ENCODE measurements at places on chromosomes 7 and 10.

DNA sequence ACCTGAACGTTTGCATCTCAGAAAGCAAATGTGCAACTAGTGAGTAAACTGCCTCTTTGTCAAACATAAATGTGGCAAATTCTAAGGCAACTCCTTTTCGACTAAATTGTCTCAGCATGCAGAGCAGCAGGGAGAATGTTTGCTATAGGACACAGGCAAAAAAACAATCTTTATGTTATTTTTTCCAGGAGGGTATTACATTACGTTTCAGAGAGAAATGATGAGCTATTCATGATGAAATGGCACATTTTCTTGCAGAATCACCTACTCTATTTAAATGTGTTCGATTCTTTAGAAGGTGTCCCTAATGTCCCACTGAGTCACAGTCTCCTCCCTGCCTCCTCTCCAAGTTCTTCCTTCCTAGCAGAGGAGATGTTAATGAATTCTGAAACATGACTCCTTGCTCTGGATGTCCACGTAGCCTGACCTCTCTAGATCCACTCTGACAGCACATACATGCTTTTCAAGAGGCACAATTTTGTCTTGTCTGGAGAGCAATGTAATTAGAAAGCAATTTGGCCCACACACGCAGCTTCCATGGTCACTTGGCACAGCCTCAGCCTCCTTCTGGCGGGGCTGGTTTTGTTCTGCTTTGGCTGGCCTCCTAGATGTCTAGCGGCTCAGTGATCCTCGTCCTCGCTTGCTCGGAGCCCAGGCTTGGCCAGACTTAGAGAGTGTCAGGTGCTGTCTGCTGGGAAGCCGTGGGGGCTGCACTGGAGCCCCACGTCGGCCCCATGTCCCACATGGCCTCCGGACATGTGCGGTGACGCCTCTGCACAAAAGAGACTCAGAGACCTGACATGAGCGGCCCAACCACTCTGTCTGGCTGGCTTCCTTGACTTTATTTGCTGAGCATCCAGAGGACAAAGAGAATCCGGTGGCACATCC lies 125.7 kb upstream of the ZNF438 start:
- DNase-seq, result no peak

- DNase-seq, result peak; percentile 45
Measured at GRCh38 chr10:78944723-78945312, 123.9 kb upstream of the ZMIZ1 start.

DNA sequence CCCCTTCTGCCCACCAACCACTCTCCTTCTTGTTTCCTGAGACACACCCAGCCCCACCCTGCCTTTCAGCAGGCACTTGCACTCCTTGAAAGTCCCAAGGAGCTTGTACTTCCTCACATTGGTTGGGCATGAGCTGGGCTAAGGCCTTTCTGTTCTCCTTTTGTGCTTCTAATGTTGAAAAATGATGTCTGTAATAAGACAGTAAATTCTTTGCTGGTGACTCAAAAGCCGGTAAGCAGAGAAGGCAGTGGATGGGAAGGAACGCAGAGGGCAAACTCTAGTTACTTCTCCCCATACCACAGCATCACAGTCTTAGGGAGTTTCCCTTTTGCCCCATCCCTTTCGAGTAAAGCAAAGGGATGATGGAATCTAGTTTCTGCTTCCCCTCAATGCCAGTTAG lies 185.6 kb downstream of the PLXNA4 start:
- no peak for DNase-seq

GRCh38 chr7:142884286-142884640 lies 1.3 kb downstream of the TRPV6 start:
- DNase-seq, result no peak

DNA sequence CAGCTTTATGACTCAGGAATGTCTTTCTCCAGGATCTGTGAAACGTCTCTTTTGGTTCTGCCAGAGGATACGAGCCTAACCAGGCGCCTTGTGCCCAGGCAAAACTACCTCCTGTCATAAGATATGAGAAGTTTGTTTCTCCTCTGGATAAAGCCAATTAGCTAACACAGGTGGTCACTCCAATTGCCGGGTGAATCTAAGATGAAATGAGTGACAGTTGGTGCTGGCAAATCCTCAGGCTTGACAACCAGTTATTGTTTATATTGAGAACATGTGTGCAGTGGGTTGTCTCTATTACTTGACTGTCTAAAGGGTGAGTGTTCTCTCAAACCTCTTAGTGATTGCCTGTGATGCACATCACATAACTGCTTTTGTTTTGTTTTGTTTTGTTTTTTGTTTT lies 449.1 kb downstream of the XPNPEP1 start:
- no peak for DNase-seq

DNA sequence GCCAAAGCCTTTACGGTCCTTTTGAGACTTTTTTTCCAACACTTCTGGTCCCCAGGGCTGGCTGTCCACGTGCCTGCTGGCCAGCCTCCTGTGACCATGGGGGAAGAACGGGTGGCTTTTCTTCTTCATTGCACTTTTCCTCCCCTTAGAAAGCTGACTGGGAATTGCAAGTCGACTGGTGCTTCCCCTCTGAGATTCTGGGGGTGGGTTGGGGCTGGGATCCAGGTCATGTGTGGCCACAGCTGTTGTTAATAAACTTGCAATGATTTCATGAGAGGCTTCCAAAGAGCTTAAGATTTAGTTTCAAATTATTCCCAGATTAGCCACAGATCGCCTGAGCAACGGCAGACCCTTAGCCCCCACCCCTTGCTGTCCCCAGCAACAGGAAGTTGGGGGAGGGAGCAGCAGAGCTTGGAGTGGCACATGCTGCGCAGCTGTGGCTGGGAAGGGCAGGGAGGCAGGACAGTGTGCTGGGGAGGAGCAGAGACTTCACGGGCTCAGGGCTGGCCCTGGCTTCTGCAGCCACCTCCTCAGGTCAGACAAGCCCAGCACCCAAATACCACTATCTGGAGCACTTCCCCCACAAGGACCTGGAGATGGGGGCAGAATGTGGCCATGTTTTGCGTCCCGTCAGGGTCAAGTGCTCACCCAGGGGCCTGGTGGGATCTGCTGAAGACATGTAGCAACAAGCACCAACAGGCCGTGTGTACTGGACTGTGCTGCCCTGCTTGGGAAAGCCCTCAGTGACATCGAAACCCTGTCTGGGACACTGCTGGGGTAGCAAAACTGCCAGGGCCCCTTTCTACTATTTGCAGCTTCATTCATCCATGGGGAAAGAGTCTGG lies 147.1 kb downstream of the RNF216 start:
- DNase-seq, result peak; percentile 66

Measured in colonic mucosa (tissue), 4 donors.